Anterior cingulate cortex (tissue), 58 donors: ENCODE measurements at places on chromosomes 7 and 10.

DNA sequence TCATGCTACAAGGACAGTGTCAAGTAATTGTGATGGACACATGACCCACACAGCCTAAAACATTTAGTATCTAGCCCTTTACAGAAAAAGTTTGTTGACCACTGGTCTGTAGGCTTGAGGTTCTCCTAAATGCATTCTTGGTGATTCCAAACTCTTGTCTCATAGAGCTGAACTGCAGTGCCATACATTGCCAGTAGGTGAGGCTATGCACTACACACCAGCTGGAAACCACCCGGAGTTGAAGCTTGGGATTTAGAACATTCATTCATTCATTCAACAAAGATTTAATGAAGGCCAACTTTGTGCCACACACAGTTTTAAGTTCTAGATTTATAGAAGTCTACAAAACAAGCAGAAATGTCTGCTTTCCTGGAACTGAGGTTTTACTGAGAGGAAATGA lies 77.3 kb upstream of the TCF7L2 start:
- no peak for DNase-seq

GRCh38 chr7:158194365-158194900 lies 393.2 kb downstream of the PTPRN2 start:
- DNase-seq, result no peak

- DNase-seq, result no peak
Measured at GRCh38 chr7:47454069-47454973, 127.6 kb downstream of the TNS3 start.

DNA sequence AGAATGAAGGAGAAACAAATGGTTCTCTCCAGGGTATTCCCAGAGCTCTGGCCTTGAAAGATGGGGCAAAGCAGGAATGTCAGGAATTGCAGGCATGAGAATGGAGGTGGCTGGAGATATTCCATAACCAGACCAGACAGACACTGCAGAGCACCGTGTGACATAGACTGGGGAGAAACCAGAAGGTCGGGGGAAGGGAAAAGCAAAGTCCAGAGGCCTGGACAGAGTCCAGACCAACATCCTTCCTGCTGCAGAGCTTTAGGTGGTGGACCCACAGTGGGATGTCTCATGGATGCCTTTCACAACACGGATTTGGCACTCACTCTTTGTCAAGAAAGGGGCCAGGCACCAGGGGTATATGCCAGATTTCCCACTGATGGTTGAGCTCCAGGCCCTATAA lies 177.2 kb upstream of the INHBA start:
- DNase-seq, result no peak

DNA sequence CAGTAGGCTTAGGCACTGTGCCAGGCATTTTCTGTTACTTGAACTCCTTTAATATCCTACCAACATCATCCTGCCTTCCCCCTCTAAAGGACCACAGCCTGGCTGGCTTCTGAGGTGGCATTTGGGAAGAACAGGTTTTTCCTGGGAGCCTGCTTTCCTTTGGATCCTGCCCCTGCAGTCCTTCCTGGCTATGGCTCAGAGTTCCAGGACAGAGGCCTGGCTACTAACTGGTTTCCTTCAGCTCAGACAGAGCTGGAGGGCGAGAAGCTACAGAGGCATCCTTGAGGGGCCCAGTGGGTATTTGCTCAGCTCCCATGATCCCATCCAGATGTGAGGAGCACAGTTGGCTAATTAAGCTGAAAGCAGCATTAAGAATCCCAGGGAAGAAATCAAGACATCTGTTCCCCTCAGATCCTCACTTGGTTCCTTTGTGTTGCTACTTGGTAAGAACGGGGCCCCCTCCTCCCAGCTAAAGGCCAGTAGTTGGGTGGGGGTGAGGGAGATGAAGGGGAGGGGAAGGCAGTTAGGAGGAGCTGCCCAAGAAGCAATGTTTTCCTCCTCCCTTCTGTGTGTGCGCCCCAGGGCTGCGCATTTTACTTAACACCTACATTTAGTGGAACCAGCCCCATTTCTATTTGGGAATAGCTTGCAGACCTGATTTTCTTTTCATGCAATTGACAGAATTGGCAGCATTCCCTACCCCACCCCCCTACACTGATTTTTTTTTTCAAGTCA lies 142.6 kb upstream of the SORCS3 start:
- DNase-seq, result no peak

DNA sequence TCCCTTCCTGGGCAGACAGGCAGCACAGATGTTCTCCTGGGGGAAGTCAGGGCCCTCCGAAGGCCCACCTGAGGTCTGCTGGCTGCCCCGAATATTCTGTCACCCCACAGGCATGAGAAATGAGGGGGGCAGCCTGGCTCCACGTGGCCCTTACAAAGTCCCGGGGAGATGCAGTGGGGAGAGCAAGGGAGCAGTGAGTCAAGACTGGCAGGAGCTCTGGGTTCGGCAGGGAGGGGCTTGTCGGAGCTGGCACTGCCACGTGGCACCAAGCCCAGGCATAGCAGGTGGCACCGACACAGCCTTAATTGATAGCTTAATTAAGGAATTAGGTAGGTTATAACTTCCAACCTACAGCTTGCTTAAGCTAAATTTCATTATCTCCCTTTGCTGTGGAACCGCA lies 163.9 kb downstream of the USP6NL start:
- DNase-seq, result no peak

DNA sequence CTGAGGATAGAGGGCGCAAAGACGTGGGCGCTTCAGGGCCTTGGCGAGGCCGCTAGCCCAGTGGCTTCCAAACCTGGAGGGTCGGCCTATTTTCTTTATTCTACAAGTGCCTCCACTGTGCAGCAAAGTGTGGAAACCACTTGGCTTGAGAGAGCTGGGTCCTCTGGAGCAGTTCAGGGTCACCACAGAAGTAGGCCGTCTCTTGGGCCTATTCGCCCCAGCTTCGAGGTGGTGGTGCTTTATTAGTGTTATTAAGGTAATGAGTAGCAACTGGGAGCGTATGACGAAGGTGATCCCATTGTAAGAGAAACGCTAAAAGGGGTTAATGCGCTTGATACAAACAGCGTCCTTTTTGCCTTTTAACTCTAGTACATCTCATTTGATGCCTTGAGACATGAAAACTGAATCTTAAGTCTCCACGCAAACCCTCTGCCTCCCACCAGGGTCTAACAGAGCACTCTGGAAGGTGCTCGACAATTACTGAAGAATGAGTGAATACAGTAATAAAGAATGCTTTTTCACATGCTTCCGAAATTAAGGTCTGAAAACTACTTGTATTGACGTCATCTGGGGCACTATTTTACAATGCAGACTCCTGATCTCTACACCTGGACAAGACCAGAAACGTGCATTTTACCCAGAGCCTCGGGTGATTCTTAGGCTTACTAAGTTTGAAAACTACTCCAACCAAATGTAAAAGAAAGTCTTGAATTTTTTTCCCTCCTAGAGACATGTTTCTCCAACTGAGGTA lies 647 bp upstream of the GSAP start:
- DNase-seq, result no peak

DNA sequence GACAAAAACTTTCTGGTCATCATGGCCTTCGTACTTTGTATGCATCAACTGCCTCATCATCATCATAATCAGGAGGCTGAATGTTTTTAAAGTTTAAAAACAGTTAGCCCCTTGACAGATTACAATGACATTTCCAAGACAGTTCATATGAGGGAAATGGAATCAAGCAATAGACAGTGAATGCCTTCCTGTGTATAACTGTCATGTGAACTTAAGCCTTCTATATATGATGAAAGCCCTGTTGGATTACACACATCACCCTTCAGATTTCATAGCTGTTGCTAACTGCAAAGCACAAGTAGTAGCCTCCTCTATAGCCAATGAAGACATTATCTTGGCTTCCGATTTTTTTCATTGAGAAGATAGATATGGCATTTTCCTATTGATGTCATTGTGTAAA lies 154.0 kb downstream of the PLXDC2 start:
- no peak for DNase-seq

- no peak for DNase-seq
Measured at GRCh38 chr10:71135236-71135635, 77.1 kb upstream of the UNC5B start.
